NCI-H2081 (cell line): ENCODE measurements at places on chromosomes 1 and 21.

DNA sequence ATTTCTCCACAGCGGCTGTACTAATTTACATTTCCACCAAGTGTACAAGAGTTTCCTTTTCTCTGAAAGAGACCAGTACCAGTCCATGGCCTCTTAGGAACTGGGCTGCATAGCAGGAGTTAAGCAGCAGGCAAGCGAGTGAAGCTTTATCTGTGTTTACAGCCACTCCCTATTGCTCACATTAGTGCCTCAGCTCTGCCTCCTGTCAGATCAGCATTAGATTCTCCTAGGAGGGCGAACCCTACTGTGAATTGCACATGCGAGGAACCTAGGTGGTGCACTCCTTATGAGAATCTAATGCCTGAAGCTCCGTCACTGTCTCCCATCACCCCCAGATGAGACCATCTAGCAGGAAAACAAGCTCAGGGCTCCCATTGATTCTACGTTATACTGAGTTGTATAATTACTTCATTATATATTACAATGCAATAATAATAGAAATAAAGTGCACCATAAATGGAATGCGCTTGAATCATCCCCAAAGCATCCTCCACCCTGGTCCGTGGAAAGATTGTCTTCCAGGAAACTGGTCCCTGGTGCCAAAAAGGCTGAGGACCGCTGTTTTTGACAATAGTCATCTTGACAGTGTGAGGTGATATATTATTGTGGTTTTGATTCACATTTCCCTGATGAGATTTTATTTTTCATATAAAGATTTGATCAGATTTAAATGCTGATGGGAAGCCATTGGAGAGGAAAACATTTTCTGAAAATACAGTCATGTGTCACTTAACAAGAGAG, 45.5 kb upstream of the MRPS6 start:
- no peak for DNase-seq

DNA sequence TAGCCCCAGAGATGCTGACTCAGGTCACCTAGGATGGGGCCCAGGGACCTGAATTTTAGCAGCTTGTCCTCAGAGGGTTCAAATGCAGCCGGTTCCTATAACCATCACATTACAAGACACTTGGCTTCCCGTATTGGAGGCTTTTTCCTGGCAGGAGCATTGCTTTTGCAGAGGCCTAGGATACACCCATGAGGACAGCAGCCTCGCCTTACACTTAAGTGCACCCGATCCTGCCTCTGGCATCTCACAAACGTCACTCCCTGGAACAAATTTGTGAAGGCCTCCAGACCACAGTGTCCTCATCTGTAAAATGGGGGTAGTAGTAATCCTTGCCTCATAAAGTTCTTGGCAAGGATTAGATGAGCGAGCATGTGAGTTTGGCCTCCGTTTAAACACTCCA, 130.0 kb downstream of the KAZN start:
- DNase-seq = no peak

- DNase-seq = no peak
These were observed 33.1 kb downstream of the TRIM67 start for GRCh38 chr1:231194843-231195516.

DNA sequence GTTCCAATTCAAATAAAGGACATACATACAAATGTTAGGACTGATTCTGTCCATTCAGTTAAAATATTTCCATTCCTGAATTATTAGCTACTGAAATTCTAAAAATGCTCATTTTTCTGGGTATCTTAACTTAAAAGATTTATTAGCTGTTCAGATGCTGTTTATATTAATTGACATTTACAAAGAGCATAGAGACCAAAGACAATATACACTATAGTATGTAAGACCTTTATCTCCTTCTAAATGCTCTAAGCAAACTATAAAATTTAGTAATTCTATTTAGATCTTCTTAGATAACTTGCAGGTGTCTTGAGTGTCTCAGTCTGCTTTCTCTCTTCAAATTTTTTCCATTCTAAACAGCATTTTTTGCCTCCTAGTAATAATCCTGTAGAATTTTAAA, 39.3 kb downstream of the VAMP4 start:
- DNase-seq = no peak

GRCh38 chr1:203322500-203323179, 17.3 kb downstream of the BTG2 start:
- peak; percentile 60 for DNase-seq

DNA sequence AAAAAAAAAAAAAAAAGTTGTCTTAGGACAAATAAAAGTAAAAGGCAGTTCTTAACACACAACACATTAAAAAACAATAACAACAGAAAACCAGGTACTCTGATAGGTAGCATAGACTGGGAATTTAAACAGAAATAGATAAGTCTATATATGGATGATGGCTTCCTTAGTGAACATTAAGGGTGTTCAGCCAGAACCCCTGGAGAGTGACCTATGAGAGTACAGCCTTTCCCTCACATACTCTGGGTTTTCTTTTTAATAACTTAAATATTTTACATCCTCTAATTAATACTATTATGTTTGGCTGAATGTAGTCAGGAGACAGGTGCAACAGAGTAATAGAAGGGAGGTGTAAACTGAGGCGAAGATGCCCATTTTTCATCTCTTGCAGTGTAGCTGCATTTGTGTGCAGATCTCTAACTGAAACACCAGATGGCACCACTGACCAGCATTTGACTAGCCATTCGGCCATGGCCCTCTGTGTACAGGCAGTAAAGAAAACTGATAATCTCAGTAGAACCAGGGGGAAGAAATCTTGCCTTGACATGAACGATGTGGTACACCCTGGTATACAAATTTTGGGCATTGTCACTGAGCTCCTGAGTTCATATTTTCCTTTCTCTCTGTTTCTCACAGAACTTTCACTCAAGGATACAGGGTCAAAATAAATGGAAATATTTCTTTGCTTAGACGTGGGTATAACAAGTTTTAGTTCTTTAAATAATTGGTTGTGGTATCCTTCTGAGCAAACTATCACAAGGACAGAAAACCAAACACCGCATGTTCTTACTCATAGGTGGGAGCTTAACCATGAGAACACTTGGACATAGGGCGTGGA, 7.6 kb downstream of the TTF2 start:
- DNase-seq = peak; percentile 44

DNA sequence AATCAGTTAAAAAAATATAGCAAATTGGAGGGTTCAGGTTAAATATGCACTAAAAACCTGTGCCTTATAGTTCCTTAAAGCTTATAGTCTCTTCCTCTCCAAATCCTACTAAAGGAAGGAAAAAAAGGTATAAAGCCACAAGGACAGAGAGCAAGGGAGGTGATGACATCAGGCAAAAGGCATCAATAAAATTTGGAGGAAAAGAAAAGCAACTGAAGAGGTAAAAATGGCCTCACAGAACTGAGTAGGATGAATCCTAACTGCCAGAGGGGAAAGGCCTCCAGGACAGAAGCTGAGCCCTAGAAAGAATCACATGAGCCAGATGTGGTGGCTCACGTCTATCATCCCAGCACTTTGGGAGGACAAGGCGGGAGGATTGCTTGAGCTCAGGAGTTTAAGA, 8.1 kb downstream of the CCSAP start:
- DNase-seq = no peak

GRCh38 chr1:17308593-17308992, 596 bp downstream of the PADI4 start:
- DNase-seq = no peak

DNA sequence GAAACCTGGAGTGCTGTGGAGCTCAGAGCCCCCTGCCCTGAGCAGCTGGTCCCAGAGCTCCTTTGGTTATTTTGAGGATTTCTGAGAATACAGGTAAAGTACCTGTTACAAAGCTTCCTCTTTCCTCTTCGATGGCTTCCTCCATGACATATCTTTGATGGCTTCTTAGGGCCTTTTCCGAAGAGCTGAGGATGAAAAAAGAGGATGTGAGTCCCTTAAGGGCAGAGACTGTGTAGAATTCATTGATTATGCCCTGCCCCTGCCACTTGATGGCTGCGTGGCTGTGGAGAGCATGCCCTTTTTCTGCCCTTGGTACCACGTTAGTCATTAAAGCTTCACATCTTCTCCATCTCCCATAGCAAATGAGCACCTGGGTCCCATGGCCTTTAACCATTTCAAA, 14.2 kb downstream of the TEX35 start:
- no peak for DNase-seq
